Spleen (tissue), 13 donors: ENCODE measurements at places on chromosomes 6 and 20. TPM values are rescaled to one million over a fixed set of nuclear protein-coding genes. Genes with fewer than 3 reads are reported as not detected.

Gene RIMS1
- not detected for total RNA-seq

Gene MTG2
- total RNA-seq: 37.4 TPM

Gene CLPSL2
- not detected for total RNA-seq

Gene SLC17A9
- total RNA-seq: 36.0 TPM

GRCh38 chr6:12594530-12594893 lies 122.1 kb upstream of the PHACTR1 start:
- H3K4me3 ChIP-seq: no peak overlapping the region
- no peaks in the 10 kb centered on the region for H3K36me3 ChIP-seq
- no peak for DNase-seq
- no peaks in the 10 kb centered on the region for H3K4me1 ChIP-seq
- H3K27ac ChIP-seq: no peak overlapping the region
- no peaks in the 10 kb centered on the region for H3K27me3 ChIP-seq

- no peaks in the 10 kb centered on the region for H3K36me3 ChIP-seq
- no peaks in the 10 kb centered on the region for H3K4me1 ChIP-seq
- no peak for DNase-seq
- no peak overlapping the region for H3K4me3 ChIP-seq
- H3K27ac ChIP-seq: no peak overlapping the region
Observed at GRCh38 chr20:19121463-19121862, 91.0 kb upstream of the SLC24A3 start.

DNA sequence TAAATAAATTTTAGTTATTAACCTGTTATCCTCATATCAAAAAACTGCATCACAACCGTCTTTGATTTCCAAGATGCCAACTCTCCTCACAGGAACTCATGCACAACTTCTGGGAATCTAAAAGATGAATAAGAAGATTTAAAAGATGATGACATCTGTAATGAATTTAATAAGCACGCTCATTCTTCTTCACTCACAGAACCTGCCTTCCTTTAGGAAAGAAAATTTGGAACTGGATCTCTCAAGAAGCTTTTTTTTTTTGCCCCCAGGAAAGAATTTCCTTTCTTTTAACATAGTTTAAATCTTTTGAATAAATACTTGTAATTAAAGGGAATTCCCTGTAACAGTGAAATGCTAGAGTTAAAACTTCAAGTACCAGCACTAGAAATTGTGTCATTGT lies 161.5 kb downstream of the HIVEP2 start:
- DNase-seq: no peak
- no peaks in the 10 kb centered on the region for H3K27me3 ChIP-seq
- H3K27ac ChIP-seq: peak overlapping the region; percentile 50
- peaks cover 17% of the 10 kb centered on the region for H3K36me3 ChIP-seq

DNA sequence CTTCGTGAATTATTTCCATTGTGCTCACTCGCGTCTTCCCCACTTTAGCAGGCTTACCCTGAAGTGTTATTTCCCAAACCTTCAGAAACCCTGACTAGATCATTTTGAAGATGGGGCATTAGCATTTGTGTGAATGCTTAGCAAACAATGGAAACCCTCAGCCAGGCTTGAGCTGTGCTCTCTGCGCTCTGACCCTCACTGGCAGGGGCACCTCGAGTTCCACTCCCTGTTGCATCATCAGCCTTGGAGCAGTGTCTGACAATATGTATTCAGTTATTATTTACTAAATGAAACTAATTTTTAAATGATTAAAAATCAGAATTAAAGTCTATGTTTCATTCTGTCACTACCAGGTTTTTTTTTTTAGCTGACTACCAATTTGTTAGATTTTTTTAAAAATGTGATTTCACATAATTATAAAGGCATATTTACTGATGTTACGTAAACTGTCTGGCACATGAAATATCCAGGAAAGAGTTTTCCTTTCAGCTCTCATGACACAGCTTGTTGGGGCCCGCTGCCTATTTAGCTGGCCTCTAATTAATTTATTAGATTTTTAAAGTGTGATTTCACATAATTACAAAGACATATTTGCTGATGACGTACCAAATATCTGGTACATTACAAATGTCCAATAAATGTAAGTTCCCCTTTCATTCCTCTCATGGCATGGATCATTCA lies 155.2 kb downstream of the PACRG start:
- H3K36me3 ChIP-seq: no peaks in the 10 kb centered on the region
- H3K27ac ChIP-seq: no peak overlapping the region
- no peaks in the 10 kb centered on the region for H3K4me1 ChIP-seq
- no peak overlapping the region for H3K4me3 ChIP-seq
- H3K27me3 ChIP-seq: no peaks in the 10 kb centered on the region

DNA sequence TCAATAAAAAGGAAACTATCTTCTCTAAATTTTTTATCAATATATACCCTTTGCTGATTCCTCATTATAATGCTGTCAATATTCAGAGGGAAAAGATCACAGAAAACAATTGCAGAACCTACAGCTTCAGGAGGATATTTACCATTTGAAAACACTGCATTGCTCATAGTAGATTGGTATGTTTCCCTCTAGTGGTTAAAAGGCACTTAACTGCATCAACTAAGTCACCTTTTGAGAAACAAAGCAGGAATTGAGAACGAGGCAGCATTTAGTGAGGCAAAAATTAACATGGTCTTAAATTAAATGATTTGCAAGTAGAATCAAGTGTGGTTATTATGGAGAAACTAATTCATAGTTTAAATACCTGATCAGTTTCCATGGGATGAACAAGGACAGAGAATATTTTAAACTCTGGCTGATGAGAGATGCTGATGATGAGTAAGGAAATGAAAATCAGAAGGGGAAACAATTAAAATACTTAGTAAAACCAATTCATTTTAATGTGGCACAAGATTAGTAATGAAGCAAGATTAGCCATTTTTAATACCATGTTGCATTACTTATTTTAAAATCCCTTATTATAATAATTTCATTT lies 642.1 kb downstream of the EPHA7 start:
- H3K27ac ChIP-seq: no peak overlapping the region
- H3K36me3 ChIP-seq: no peaks in the 10 kb centered on the region
- H3K4me1 ChIP-seq: no peaks in the 10 kb centered on the region
- DNase-seq: no peak

DNA sequence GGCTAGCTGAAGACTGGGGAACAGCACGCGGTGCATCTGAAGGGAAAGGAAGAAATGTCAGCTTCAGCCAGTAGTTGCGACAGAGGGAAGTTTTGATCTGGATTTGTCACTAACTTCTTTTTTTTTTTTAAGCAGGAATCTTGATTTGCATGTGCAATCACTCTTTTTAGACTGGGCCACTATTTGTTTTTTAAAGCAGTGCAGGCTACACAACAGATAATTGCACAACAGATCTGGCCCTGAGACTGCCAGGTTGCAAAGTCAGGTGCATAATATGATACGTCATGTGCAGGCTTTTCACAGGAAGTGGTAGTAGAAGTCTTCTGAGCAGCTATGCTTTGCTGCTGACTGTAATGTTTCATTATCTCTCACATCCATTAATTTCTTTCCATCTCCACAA lies 13.5 kb downstream of the PFDN4 start:
- no peaks in the 10 kb centered on the region for H3K27me3 ChIP-seq
- H3K4me1 ChIP-seq: no peaks in the 10 kb centered on the region
- no peak for DNase-seq
- no peaks in the 10 kb centered on the region for H3K36me3 ChIP-seq
- H3K27ac ChIP-seq: no peak overlapping the region

DNA sequence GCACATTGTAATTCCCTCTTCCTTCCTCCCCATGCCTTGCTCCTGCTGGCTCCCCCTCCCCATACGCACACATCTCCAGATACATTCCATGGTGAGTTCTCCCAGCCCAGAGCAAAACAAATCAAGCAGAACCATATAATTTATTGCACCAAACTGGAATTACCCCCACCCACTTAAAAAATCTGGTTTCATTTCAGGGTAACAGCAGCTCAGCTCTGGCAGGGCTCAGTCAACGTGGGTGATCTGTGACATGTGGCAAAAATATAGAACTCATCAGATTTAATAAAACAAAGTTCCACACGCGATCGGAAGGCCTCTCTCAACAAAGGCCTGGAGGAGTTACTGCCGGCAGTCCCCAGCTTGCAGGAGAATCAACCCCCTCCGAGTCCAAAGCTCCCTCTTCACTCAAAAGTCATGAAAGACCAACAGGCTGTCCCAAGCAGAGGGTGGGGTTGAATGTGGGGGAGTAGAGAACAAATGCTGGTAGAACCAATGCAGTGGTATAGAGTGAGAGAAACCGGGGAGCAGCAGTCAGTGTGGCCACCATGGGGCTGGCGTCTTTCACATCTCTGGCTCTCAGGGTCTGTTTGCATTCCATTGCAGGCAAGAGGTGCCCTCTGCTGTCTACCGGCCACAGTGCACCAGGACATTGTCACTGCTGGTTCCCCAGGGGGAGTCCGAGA lies 323.3 kb upstream of the NT5E start:
- no peak overlapping the region for H3K27ac ChIP-seq
- no peaks in the 10 kb centered on the region for H3K36me3 ChIP-seq
- H3K4me3 ChIP-seq: no peak overlapping the region
- no peaks in the 10 kb centered on the region for H3K27me3 ChIP-seq

- no peak overlapping the region for H3K4me3 ChIP-seq
- H3K36me3 ChIP-seq: no peaks in the 10 kb centered on the region
- H3K27ac ChIP-seq: no peak overlapping the region
- DNase-seq: no peak
- H3K4me1 ChIP-seq: no peaks in the 10 kb centered on the region
Observed at GRCh38 chr6:101386982-101387381, 6.5 kb upstream of the GRIK2 start.

DNA sequence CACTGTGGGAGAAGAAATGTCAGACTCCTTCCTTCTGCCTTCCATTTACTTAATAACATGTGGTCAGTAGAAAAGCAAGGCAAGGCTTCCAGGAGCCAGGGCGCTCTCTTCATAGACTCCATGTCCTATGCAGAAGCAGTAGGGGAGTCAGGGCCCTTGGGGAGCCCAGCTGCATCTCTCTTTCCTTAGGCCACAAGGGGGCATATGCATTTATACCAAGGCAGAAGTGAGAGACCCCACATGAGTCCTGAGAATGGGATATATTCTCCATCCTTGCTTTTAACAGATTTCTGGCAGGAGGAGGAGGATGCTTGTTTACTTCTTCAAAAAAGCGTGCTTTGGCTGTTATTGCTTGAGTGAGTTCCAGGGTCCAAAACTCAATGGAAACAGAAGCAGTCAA lies 198.5 kb downstream of the HIVEP2 start:
- H3K27ac ChIP-seq: no peak overlapping the region
- H3K27me3 ChIP-seq: no peaks in the 10 kb centered on the region
- no peaks in the 10 kb centered on the region for H3K4me1 ChIP-seq
- no peak overlapping the region for H3K4me3 ChIP-seq
- H3K36me3 ChIP-seq: no peaks in the 10 kb centered on the region

GRCh38 chr6:69846770-69847491 lies 19.4 kb upstream of the COL19A1 start:
- H3K36me3 ChIP-seq: no peaks in the 10 kb centered on the region
- no peak overlapping the region for H3K4me3 ChIP-seq
- no peak for DNase-seq
- no peaks in the 10 kb centered on the region for H3K4me1 ChIP-seq

DNA sequence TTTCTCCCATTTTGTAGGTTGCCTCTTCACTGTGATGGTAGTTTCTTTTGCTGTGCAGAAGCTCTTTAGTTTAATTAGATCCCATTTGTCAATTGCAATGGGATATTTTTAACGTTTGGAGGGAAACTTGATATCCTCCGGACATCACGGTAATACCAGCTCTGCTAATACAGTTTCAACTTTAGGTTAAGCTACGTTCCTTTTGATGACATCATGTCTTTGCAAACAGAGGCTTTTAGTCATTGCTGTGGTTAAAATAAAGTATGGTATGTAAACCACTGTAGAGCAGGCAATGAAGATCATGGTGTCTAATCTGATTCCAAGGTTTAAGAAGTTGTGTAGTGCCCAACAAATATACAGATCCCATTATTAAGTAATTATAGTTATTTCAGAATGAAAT lies 168.0 kb upstream of the CHD6 start:
- no peaks in the 10 kb centered on the region for H3K27me3 ChIP-seq
- no peak overlapping the region for H3K27ac ChIP-seq
- no peaks in the 10 kb centered on the region for H3K36me3 ChIP-seq
- no peaks in the 10 kb centered on the region for H3K4me1 ChIP-seq

DNA sequence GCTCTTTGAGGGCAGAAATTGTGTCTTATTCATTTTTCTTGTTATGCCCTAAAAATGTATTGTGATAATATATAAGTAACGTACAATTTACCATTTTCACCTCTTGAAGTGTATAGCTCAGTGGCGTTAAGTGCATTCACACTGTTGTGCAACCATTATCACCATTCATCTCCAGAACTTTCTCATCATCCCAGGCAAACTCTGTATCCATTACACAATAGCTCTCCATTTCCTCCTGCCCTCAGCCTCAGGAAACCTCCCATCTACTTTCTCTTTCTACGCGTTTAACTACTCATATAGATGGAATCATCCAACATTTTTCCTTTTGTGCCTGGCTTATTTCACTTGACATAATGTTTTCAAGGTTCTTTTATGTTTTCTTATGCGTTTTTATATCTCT lies 184.6 kb downstream of the ESR1 start:
- no peak overlapping the region for H3K4me3 ChIP-seq
- H3K27ac ChIP-seq: no peak overlapping the region
- DNase-seq: no peak
- no peaks in the 10 kb centered on the region for H3K4me1 ChIP-seq

DNA sequence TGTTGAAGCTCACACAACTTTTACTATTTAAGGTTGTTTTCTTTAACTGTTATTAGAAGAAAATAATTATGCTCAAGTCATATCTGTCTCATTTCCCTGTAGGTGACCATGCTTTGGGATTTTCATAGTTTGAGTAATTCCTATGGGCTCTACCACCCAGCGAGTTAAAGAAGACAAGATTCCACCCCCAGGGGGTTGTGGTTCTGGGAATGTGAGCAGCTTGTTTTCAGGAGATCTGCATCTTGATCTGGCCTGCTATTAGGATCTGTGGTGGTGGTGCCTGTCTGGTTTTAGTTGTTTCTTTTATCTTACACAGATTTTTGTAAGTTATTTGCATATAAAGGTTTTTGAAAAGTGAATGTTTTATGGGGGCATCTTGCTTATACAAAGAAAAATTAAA lies 20.2 kb upstream of the REV3L start:
- no peak overlapping the region for H3K4me3 ChIP-seq
- DNase-seq: no peak
- no peaks in the 10 kb centered on the region for H3K4me1 ChIP-seq
- no peak overlapping the region for H3K27ac ChIP-seq

- DNase-seq: no peak
- H3K36me3 ChIP-seq: no peaks in the 10 kb centered on the region
- H3K4me3 ChIP-seq: no peak overlapping the region
- no peaks in the 10 kb centered on the region for H3K27me3 ChIP-seq
- no peaks in the 10 kb centered on the region for H3K4me1 ChIP-seq
Observed at GRCh38 chr6:125469915-125470314, 168.1 kb upstream of the HDDC2 start.

GRCh38 chr6:128316258-128316929 lies 204.0 kb downstream of the PTPRK start:
- no peaks in the 10 kb centered on the region for H3K27me3 ChIP-seq
- H3K27ac ChIP-seq: no peak overlapping the region
- H3K36me3 ChIP-seq: no peaks in the 10 kb centered on the region

DNA sequence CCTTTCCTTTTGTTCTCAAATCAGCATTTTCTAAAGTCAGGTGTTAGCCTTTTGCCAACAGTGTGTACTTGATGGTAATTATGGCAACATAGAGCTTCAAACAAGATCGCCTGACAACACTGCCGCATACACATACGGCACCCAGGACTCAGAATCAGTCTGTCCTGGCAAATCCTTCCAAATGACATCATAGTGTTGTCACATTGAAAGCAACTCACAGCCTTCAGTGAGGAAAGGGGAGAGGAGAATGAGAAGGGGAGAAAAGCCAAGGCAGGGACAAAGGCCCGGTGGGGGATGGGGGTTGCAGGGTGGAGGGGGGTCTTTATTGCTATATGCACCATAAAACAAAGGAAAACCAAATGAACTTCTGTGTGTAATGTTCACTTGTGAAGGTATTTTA lies 65.7 kb upstream of the PTGIS start:
- H3K4me1 ChIP-seq: peaks cover 69% of the 10 kb centered on the region
- no peaks in the 10 kb centered on the region for H3K27me3 ChIP-seq
- peaks cover 59% of the 10 kb centered on the region for H3K36me3 ChIP-seq
- H3K27ac ChIP-seq: no peak overlapping the region
- DNase-seq: no peak
- no peak overlapping the region for H3K4me3 ChIP-seq
